ENCODE measurements at places on chromosomes 1 and 21. TPM values are rescaled to one million over a fixed set of nuclear protein-coding genes. Genes with fewer than 3 reads are reported as not detected.
A peak's percentile ranks its signal among the peaks of the same experiment; 100 is the strongest.

DNA sequence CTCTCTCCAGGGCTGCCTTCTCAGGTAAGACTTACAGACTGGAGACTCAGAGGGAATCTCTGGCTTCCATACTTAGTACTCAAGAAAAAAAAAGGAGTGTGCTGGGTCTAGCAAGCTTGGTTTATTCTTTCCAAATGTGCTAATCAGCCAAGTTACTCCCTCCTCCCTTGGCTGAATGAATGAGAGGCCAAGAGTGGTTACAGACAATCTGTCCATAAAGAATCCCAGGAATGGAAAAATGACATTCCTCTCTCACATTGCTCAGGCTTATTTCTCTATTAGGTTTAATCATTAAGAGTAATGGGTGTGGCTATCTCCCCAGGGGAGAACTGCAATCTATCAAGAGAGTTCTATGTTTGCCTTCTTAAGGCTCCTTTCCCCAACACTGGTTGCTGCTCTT, 547.3 kb upstream of the PLXNA2 start:
- DNase-seq, result peak; percentile 34

- DNase-seq, result no peak
These were observed 66.6 kb downstream of the TRIM11 start for GRCh38 chr1:228339766-228340685.

DNA sequence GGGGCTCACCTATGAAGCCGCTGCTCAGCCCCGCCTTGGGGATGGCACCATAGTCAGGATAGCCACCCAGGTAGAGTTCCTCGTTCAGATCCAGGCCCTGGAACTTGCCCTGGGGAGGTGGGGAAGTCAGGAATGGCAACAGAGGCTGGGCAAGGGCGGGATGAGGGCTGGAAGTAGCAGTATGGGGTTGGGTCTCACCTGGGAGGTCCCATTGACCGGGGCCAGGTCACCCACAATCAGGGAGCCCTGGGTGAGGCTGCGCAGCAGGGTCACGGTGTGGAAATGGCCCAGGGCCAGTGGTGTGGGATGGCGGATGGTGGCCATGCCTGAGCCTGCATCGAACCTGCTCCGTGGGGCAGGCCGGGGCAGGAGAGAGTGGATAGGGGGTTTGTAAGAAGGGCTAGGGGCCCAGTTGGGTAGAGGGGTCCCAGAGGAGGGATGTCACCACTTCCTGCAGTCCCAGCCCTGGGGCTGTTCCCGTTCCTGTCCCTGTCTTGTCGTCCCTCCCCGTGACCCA, 19.4 kb downstream of the LDLRAD2 start:
- DNase-seq, result no peak

DNA sequence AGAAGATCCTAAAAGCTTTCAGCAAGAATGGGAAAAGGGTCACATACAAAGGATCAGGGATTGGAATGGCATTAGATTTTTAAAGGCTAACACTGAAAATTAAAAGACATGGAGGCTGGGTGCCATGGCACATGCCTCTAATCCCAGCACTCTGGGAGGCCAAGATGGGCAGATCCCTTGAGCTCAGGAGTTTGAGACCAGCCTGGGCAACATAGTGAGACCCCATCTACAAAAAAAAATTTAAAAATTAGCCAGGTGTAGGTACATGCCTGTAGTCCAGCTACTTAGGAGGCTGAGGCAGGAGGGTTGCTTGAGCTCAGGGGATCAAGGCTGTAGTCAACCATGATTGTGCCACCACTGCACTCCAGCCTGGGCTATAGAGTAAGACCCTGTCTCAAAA, 12.4 kb downstream of the LURAP1 start:
- no peak for DNase-seq

GRCh38 chr1:183234660-183235476, 48.8 kb downstream of the LAMC2 start:
- DNase-seq, result peak; percentile 99

- no peak for DNase-seq
These were observed 269.4 kb downstream of the AMY1C start for GRCh38 chr1:104018922-104019674.

DNA sequence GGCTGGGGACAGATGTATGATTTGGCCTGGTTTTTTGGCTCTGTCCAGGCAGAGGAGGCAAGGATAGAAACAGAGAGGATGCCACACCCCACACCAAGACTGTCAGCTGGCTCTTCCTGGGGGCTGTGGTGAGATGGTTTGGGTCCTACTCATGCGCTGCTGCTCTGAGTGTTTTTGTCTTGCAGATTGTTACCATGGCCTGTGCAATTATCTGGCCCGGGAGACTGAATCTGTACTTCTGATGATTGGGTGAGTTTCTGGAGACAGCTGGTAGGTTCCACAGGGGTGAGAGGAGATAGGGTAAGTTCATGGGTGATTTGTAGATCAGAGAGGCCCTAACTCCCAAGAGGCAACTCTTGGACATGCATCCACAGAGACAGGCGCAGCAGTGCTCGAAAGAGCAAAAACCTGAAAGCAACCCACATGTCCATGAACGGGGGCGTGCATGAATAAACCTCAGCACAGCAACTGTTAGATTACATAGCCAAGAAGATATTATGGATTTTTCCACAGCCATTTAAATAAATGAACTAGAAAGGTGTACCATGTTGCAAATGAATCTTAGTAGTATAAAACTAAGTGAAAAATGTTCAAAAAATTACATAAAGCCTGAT, 17.8 kb downstream of the AADACL4 start:
- DNase-seq, result no peak

TARDBP gene
- 59.9 TPM for total RNA-seq

SPATA6 gene
- total RNA-seq, result 1.2 TPM

C1QA gene
- total RNA-seq, result not detected

CCDC30 gene
- 0.40 TPM for total RNA-seq

BTBD19 gene
- 6.0 TPM for total RNA-seq

FCRL3 gene
- not detected for total RNA-seq

PTBP2 gene
- total RNA-seq, result 11.5 TPM
